Stimulated activated naive CD8-positive, alpha-beta T cell treated with anti-CD3 and anti-CD28 coated beads, Interleukin-15, Interleukin-2, amounts not matched to agents 100 U/mL and 50 U/mL, for 24 hours (primary cell): ENCODE measurements at places on chromosomes 12 and 14.
A peak's percentile ranks its signal among the peaks of the same experiment; 100 is the strongest.

DNA sequence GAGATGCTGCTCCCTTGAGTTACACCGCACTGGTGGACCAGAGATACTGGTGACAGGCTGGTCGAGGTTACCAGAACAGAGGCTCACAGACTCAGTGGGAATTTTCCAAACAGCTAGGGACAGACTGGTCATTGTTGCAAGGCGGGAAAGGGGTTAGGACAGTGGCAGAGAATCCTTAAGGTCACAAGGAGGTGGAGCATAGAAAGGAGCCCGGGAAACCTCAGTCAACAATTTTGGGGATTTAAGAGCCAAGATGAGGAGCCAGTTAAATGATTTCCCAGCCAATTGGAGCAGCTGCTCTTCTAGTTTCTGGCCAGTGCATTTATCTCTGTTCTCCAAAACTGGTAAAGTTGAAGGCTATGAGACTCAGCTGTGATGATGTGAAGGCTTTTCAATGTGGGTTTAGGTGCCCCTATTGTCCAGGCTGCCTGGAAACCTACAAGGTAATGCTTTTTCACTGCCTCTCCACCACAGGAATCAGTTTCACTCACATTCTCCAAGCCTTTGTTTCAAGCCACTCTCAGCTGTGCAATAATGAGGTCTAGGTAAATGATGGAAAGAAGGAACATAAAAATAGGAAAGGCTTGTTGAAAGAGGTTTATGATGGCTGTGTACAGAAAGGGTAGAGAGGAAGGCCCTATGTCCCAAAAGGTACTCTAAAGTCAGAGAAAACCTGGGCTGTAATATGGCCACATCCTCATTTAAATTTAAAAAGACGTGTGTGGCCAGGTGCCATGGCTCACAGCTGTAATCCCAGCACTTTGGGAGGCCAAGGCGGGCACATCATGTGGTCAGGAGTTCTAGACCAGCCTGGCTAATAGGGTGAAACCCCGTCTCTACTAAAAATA lies 7.0 kb upstream of the TNS2 start:
- DNase-seq: no peak

DNA sequence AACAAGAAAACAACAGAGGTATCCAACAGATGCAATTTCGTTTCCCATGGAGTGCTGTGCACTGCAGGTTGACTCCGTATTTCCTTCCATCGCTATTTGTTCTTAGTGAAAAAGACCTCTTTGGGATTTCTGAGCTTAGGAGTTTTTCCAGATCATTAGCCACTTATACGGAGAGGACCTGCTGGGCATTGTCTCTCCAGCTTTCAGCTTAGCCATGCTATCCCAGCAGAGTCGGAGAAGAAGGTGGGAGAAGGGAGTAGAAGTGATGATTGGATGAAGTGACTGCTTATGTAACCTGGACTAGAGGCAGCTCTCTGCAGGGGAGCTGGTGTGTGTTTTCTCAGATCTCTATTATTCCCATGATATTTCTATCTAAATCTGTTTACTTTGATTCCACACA lies 737.7 kb downstream of the DIO2 start:
- DNase-seq: no peak

GRCh38 chr12:12551115-12551514 lies 11.5 kb downstream of the DUSP16 start:
- DNase-seq: no peak

DNA sequence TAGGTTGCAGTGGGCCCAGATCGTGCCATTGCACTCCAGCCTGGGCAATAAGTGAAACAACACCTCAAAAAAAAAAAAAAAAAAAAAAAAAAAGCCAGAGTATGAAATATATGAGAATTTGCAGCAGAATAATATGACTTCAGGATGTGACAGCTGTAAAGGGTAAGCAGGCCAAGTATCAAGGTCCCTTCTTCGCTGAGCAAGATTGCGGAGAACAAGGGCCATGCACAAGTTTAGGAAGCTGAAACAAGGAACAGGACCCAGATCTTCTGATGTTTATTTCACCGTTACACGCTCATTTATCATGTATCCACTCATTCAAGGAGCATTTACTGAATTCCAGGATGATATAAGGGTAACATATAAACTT lies 659 bp upstream of the FOXJ2 start:
- no peak for DNase-seq

DNA sequence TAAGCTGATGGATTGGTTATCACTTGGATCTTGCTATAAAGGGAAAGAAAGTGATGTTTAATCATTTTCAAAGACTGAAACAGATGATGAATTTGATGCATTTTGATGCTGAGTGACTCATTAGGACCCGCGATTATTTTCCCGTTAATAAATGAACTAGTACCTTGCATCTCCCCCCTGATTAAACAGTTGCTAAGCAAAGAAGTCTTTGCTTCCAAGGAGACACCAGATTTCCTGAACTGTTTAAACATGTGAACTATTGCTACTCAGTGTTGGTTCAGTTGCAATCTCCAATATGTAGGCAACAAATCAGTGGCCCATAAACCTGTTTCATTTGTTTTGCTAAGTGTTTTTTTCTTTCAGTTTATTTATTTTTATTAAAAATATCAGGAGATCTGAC lies 375.2 kb downstream of the AACS start:
- DNase-seq: no peak

DNA sequence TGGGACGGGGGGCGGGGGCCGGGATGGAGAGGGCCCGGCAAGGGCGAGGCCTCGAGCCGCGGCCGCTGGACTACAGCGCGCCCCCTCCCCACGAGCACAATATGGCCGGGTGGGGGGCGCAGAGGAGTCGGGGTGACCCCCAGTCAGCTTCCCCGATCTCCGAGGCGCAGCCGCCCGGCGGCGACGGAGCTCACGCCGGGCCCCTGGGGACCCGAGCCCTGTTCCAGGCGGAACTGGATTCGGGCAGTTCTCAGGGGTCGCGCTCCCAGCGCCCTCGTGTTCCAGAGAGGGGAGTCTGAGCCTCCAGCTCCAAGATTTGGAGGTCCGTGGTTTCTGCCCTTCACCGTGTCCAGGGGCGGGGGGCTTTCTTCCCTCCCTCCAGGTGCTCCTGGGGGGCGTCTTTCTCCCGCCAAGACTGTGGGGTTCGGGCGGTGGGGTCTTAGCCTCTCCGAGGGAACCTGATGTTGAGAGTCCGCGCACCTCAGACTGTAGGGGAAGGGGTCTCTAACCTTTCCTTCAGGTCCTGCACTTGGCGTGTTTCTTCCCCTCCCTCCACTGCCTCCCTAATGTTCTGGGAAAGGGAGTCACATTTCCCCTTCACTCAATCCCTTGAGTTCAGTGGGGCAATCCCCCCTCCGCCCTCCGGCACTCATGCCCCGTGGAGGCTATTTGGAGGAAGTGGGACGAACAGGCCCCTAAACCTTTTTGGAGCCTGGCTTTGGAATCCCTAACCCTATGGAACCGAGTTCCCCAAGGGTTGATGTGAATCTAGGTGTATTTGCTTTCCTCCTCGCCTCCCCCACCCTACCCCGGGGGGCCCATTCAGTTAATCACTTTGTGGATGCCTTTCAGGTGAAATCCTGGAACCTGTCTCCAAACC lies 584 bp downstream of the ACVR1B start:
- peak; percentile 28 for DNase-seq

- no peak for DNase-seq
Observed at GRCh38 chr14:92552066-92552465, 38.5 kb downstream of the RIN3 start.

DNA sequence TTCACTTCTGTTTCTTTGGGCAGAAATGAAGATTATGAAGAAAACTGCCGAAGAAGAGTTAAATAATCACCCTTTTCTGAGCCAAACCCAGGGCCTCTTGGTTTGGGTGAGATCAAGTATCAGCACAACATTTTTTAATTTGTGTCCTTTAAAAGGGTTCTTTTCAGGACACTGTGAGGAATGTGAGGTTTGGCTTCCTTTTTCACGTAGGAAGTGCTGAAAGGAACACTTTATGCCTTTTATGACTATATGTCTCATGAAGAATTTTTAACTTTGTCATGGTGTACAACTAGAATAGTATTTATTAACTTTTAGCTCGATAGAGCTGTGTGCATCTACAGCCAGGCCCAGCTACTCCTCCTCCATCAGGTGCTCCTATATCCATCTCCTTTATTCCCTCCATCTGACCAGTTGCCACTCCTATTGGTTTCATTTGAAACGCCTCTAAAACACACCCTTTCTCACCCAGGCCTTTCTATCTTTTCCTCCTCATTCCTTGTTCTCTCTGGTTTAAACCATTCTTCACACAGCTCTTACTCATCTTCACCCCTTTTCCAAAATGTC lies 103.6 kb upstream of the LRIG3 start:
- DNase-seq: no peak
